ENCODE measurements at places on chromosomes 7 and 10. TPM values are rescaled to one million over a fixed set of nuclear protein-coding genes. Genes with fewer than 3 reads are reported as not detected.

Gene ADAM8
- 3.9 TPM for total RNA-seq

Gene GNG11
- 106 TPM for total RNA-seq

Gene CABCOCO1
- not detected for total RNA-seq

Gene ZNF365
- not detected for total RNA-seq

Gene SPDYE2
- not detected for total RNA-seq

Gene KAZALD1
- 1.7 TPM for total RNA-seq
